Skeletal muscle cell (primary cell): ENCODE measurements at places on chromosomes 3 and 15.

- DNase-seq, result peak; percentile 5
These were observed 158.9 kb downstream of the TBC1D5 start for GRCh38 chr3:17583530-17583929.

DNA sequence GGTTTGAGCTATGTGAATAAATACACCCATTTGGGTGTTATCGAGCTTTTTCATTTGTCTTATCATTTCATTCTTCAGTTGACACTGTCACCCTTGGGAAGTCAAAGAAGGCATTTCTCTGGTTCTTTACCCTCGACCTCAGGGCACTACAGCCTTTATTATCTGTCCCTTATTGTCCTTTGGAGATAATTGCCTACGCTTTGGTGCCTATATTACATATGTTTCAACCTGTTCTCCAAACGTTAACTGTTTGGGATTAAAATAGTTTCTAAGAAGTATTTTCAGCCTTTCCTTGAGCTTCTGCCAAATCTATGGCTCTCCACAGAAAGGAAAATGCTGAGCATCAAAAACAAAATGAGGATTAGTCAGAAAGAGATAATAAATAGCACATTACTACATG, 395.4 kb upstream of the ADAMTS9 start:
- no peak for DNase-seq

DNA sequence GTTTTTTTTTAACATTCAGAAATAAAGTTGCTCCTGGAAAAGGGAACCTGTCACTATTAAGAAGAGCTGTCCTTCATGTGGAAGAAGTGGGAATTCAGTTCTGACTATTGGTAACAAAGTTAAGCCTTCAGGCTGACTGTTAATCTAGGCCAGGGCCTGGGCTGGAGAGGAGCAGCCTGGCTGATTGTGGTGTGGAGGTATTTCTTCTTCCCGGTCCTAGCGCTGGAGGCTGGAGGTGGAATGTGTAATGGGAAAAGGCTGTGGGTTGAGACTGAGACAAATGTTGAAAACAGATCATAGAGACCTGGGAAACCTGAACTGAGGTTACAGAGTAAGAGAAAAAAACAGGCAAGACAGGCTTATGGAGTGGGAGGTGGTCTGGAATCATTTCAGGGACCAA, 23.8 kb upstream of the SH3BP5 start:
- DNase-seq, result no peak

DNA sequence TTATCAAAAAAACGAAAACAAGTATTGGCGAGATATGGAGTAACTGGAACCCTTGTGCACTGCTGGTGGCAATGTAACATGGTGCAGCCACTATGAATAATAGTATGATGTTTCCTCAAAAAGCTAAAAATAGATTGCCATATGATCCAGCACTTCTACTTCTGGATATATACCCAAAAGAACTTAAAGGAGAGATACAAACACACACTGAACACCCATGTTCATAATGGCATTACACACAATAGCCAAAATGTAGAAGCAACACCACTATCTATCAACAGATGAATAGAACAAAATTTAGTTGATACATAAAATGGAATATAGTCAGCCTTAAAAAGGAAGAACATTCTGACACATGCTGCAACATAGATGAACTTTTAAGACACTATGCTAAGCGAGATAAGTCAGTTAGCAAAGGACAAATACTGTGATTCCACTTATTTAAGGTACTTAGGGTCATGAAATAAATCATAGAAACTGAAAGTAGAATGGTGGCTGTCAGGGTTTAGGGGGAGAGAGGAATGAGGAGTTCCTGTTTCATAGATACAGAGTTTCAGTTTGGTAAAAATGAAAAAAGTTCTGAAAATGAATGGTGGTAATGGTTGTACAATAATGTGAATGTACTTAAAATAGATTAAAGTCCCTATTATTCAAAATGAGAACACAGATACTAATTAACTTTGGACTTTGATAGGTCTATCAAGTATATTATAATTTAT, 59.4 kb upstream of the IMPG2 start:
- DNase-seq, result no peak

DNA sequence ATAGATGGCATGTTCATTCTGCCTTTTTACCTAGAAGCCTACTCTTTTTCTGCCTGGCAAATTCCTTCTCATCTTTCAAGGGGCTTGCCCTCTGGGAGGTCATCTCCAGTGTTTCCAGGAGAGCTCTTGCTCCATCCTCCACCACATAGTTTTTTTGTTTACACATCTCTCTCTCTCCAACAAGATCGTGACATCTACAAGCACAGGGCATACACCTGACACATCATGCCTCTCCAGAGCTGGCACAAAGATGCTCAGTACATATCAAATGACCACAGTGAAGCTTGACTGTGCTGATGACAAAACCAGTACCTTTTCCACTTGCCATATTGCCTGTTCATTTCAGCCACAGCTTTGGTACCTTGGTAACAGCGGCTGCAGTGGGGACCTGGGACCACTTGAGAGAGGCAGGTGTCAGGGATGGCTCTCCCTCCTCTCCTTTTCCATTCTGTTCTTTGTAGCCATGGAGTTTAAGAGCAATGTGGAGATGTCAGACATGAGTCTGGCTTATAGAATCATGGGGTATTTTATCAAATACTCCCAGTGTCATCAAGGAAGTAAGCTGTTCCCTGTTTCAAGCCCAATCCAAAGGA, 15.4 kb downstream of the ALPK3 start:
- no peak for DNase-seq

DNA sequence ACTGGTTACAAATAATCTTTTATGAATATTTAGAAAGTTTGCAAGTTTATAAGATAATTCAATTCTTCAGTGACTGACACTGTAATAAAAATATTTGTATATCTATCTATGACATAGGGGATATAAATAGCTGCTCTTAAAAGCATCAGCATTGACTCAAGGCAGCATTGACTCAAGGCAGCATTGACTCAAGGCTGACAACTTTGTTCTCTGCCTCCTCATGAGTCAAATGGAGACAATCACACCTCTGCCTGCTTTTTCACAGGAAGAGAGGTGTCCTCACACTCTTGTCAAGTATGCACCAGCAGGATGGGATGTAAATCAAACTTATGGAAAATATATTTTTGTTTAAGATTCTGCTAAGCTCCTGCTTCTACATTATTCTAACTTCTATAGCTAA, 1173.1 kb downstream of the NSUN3 start:
- DNase-seq, result no peak

- no peak for DNase-seq
These were observed 83.3 kb downstream of the MEX3B start for GRCh38 chr15:81962482-81962881.

- DNase-seq, result no peak
These were observed 278.1 kb downstream of the ULK4 start for GRCh38 chr3:41683666-41684350.

DNA sequence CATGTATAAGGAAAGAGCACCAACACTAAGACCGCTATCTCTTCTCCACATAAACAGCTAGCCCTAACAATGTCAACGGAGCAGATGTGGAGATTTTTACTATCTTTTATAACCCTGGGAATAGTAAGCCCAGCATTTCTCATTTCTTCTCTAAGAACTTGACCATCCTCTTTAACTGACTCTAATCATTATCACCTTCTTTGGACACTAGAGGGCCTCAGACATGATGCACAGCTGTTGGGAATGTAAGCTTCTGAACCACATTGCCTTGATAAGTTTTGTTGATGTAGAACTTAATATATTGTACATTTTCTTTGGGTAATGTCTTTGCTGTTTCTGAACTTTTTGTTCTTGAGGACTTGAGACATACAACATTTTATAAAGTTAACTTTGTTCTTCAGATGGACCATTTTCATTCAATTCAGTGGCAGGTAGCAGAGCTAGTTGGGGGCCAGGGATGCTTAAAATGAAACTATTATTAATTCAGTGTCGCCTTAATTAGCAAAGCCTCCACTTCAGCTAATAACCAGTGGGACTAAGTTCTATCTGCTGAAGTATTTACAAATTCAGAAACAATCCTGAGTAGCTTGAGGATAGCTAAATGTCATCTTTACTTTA, 9.6 kb upstream of the TAGLN3 start:
- peak; percentile 38 for DNase-seq

GRCh38 chr3:17258823-17259436, 374.2 kb downstream of the PLCL2 start:
- no peak for DNase-seq

- DNase-seq, result no peak
These were observed 34.7 kb downstream of the SLC28A1 start for GRCh38 chr15:84919106-84919667.

- DNase-seq, result no peak
These were observed 58.5 kb downstream of the CCNL1 start for GRCh38 chr3:157101486-157101885.

- DNase-seq, result no peak
These were observed 896.8 kb downstream of the ROBO1 start for GRCh38 chr3:78871048-78871447.

GRCh38 chr3:54572197-54572895, 355.5 kb downstream of the LRTM1 start:
- DNase-seq, result no peak
